ENCODE measurements at places on chromosomes 12 and 14. TPM values are rescaled to one million over a fixed set of nuclear protein-coding genes. Genes with fewer than 3 reads are reported as not detected.

The PCED1B gene
- 4.8 TPM for total RNA-seq

The LRFN5 gene
- total RNA-seq = 3.5 TPM

The EFS gene
- 15.4 TPM for total RNA-seq

The BDKRB1 gene
- 0.17 TPM for total RNA-seq

DNA sequence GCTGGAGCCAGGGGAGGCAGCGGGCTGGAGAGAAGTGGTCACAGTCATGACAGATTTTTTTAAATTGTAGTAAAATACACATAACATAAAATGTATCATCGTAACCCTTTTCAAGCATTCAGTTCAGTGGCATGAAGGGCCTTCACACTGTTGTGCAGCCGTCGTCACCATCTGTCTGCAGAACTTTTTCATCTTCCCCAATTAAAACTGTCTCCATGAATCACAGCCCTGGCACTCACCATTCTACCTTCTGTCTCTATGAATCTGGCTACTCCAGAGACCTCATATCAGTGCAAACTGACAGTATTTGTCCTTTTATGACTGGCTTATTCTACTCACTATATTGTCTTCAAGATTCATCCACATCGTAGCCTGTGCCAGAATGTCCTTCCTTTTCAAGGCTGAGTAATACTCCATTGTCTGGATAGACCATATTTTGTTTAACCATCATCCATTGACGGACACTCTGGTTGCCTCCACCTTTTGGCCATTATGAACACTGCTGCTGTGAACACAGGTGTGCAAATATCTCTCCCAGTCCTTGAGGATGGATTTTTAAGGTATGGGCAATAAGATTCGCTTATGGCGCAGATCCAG lies 91.5 kb upstream of the NCOR2 start:
- DNase-seq = no peak

DNA sequence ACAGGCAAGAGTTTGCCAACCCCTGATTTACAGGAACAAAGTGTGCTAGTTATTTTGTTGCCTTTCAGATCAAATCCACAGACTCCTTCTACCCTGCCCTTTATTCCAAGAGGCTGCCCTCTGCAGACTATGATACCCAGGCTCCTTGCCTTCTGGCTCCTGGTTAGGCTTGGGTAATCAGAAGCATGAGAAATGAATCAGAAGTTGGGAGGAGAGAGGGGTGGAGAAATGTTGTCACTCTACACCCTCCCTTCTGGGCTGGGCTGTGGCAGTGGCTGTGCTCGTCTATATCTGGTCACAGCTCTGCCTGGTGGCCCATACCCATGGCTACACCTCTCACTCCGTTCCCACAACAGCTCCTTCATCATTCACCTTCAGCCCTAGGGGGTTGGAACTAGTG lies 204.6 kb upstream of the PLXNC1 start:
- DNase-seq = peak; percentile 10

DNA sequence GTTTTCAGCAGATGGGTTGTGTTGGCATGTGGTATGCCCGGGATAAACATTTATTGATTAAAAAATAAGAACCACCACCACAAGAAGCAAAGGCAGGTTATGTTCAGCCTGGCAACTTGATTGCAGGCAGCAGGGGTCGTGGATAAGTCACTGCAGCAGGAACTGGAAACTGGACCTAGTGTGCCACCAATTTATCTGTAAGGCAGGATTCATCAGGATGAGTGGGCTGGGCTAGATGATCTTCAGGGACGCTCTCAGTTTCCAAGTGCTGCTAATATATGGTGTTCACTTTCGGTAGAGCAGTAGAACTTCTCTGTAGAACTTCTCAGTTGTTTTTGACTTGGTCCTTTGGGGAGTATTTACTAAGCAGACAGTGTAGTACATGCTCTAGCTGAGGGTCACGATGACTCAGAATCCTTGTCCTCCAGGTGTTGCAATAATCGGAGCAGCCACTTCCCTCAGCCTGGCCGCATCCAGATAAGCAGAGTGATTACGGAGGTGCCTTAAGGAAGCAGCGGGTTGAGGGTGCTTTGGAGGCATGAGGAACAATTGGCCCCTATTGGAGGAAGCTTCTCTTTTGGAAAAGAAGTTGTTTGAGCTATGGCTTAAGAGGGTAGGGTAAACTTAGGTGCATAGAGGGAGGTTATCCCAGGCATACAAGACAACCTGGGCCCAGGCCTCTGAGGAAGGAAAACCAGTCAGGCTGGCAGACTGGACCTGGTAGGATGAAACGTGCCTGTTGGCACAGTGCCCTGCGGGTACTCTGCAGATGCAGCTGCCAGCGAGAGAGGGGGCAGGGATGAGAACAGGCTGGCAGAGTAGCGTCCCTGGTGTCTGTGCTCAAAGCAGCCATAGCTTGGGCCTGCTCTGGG lies 104.0 kb downstream of the GPR135 start:
- peak; percentile 50 for DNase-seq

DNA sequence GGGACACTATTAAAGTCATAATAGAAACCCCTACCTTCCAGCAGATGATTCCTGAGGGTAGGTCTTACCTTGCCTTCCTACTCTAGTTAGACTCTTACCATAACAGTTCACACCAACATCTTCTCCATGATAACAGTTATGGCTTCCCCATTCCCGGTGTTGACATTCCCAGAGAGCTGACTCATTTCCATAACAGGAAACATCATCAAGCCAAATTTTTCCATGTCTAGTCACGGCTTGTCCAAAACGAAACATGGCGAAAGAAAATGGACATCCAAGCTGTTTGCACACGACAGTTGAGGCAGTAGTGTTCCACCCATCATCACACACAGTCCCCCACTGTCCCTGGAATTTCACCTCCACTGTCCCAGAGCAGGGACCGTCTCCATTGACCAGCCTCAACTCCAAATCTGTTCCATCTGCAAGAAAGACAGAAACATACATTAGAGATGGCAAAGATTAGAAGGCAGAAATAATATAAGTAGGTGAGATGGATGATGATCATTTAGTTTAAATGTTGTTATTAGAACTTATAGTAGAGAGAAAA lies 10.6 kb downstream of the CD163L1 start:
- DNase-seq = no peak

DNA sequence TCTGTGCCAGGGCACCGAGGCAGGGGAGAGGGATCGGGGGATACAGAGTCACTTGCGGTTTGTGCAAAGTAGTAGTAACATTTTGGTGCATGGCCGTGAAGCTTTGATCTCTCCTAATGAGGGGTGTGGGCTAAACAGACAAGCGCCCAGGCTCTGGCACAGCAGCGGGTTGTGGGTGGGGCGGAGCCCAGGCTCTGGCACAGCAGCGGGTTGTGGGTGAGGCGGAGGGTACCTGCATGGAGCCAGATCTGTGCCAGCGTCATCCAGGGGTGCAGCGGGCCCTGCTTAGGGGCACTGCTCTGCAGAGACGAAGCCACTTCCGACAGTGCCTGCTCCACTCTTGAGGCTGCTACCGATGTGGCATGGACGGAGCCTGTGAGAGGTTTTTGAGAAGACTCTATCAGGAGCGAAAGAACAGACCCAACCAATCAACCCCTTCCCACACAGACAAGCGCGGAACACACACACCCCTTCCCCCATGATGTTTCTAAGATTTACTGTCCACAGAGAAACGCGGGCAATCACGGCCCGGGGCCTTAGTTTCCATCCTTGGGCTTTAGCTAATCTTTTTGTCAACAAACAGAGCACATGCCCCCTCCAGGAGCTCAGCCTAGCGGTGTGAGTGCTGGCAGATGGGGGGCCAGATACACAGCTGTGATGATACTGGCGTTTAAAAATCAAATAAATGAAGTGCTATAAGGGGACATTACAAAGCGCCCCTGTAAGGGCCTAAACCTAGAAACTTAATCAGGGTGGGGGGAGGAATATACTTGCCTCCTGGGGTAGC lies 196.6 kb downstream of the CALM1 start:
- DNase-seq = no peak

- no peak for DNase-seq
Observed at GRCh38 chr12:132689227-132689626, 1.8 kb downstream of the PXMP2 start.

GRCh38 chr12:76644950-76645349 lies 85.4 kb upstream of the OSBPL8 start:
- DNase-seq = no peak

DNA sequence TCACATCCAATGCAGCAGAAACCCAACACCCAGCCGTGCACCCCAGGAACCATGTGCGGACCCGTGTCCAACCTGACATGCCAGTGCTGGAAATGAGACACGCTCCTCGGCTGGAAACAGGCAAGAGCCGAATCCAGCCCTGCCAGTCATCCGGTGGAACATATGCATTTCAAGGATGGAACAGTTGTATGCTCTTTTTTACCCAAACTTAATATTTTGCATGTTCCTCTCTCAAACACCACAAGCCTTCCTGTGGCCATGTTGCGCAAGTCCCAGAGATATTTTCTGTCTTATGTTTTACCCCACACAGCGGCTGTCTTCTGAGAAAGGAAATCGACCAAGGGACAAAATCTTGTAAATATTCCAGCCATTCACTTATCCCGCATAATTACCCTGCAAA lies 196.9 kb downstream of the BCL11B start:
- no peak for DNase-seq

DNA sequence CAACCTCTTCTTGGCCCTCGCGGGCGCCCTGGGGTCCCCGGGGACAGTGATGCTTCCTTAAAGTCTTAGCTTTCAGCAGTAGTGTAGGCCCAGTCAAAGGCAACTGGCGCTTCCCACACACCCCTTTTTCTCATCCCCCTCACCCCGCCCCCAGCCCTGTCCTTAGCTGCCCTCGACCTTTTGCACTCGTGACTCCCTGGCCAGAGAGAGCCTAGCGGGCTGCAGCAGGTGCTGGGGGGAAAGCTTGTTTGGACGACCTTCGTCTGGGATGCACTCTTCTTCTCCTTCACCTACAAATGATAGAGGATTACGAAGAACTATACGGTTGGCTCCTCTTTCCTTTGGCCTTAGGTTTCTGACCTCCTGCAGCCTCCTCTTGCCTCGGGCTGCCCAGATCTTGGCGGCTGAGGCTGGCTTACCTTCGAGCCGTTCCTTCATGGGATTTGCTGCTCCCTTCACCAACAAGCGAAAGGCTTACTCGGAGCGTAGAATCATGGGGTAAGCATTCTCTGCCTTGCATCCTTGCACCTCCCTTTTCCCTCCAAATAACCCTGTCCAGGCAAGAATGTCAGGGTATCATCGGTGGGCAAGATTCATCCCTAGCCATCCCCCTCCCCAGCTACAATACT lies 815 bp downstream of the COQ10A start:
- DNase-seq = no peak

GRCh38 chr12:25014961-25015360 lies 66.1 kb upstream of the BCAT1 start:
- no peak for DNase-seq
